Fibroblast of skin of left quadriceps (primary cell): ENCODE measurements at places on chromosomes 16 and 17.

DNA sequence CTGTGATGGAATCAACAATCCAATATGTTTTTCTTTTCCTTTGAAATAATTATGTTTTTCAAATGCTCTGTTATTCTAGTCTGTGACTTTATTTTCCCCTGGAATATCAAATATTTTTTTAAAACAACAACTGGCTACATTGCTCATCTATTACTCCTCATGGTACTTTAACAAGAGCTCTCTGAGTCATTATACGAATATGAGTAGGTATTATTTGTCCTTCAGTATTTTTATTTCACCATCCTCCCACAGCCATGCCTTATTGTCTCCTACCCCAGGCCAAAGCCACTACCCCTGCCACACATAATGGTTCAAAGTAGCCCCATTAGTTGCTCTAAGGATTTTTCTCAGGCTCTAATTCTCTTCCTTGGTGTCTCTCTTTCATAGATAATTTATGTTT lies 1572.3 kb downstream of the CDH8 start:
- no peak for DNase-seq

GRCh38 chr16:23288726-23289512 lies 13.2 kb upstream of the SCNN1B start:
- no peak for DNase-seq

DNA sequence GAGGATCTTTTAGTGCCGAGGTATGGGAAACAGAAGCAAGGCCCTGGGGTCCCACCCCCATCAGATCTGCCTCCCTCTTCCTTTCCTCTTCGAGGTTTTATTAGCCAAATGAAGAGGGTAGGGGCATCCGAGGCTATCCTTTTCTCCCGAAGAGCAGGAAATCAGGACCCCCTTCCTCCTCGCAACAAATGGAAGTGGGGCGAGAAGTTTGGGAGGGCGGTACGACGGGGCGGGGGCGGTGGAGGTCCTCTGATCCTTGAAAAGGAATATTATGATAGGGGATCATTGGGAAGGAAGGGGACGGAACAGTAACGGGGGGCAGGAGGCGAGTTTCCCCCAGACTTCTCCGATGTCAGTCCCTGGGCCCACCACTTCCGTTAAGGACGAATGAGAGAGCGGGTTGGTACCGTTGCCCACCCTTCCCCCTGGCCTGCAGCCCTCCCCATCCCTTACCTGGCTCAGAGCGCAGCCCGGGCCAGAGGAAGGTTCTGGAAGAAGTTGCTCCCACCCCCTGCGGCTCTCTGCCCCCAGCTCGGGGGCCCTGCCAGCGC lies 309 bp downstream of the FOXJ1 start:
- DNase-seq = no peak

DNA sequence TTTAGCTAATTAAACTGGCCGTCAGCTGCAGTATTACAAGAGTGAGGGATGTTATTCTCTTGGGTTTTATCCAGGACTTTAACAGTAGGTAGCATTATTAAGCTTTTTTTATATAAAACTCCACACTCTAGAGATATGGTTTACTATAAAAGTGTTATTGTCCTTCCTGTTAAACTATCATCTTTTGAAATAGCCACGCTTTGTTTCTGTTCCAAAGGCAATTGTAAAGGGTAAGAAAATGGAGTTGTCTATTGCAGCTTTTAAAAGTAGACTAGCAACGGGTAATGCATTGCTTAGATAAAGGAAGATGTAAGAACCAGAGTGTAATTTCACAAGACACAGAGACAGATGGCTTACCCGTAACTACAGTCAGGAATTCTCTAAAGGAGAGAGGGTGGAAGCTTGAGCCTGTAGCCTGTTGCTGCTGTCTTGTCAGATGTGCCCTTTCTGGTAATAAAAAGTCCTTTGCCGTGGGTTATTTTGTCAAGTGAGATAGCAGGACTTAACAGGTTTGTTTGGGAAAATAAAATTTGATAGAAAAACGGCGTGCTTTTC lies 56.4 kb downstream of the WWOX start:
- no peak for DNase-seq

GRCh38 chr16:75092777-75093176 lies 23.8 kb downstream of the LDHD start:
- no peak for DNase-seq

DNA sequence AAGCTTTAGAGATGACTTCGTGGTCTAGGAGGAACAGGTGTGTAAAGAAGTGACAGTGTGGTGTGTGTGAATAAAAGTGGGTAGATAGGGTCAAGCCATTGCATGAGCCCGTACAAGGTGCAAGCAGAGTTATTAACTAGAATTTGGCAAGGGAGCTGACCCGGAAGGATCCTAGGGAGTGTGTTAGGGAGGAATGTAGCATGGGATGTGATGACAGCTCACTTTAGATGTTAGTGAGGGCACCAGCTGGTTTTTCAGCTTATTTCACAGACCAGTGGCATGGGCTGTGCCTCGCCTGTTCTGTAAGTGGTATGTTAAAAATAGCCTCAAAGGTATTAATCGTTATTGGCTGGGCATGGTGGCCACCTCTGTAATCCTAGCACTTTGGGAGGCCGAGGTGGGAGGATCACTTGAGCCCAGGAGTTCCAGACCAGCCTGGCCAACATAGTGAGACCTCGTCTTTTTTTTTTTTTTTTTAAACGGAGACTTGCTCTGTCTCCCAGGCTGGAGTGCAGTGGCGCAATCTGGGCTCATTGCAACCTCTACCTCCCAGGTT lies 8.3 kb downstream of the ANKRD40CL start:
- DNase-seq = no peak
